ENCODE measurements at places on chromosomes 7 and 10.

DNA sequence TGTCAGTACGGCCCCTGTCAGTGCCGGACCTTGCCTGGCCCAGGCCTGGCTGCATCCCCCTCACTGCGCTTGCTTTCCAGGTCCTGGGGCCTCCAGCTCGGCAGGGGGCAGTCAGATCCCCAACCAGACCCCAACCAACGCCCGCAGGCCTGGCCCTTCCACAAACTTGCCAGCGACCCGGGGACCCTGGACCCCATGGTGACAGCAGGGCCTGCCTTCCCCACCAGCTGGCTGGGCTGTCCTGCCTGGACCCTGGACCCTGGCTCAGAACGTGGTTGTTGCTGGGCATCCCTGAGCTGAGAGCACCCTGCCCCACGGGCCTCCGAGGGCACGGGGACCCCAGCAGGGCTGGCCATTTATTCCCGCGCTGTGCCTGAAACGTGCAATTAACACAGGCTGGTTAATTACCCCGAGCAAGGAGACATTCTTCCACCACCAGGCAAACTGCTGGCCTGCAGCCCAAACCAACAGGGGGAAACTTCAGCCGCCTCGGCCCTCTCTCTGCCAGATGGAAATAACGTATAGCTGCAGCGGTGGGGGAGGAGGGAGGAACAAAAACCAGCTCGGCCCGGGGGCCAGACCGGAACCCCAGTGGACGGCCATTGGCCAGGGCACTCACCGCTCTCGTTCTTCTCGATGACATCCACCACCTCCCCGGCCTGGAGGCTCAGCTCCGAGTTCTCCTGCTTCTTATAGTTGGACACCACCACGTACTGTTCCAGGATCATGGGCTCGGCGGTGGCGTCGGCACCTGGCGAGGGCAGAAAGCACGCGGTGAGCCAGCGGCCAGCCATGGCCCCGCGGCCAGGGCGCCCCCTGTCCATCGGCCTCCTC lies 167.1 kb downstream of the NEURL1 start:
- DNase-seq: peak; percentile 77

GRCh38 chr7:27842094-27842692 lies 102.2 kb downstream of the TAX1BP1 start:
- DNase-seq: no peak

GRCh38 chr7:77528368-77528767 lies 8.7 kb upstream of the PTPN12 start:
- DNase-seq: no peak

GRCh38 chr10:122911889-122912484 lies 1.6 kb downstream of the FAM24A start:
- DNase-seq: peak; percentile 57

GRCh38 chr7:761631-762030 lies 34.5 kb upstream of the PRKAR1B start:
- DNase-seq: no peak

GRCh38 chr7:82789883-82790609 lies 346.5 kb upstream of the CACNA2D1 start:
- DNase-seq: no peak

DNA sequence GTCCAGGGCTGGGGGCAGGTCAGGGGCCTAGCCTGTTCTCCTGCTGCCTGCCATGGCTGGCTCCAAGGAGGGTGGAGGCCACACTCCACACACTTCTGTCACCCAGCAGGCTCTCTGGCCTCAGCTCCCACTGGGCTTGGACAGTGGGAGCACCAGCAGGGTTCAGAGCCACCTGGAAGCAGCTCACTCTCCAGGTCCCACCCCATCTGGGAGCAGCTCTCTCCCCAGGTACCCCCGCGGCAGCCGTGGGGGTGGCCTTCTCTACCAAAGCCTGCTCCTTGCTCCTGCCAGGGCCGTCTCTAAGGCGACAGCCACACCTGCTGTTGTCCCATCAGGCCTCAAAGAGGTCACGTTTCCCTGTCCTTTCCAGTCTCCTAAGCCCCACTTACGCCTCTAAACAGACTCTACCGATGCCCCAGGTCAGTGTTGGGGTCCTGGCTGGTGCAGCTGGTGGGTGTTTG lies 142.5 kb upstream of the RET start:
- no peak for DNase-seq

GRCh38 chr7:129824291-129825208 lies 128.2 kb downstream of the UBE2H start:
- no peak for DNase-seq

- no peak for DNase-seq
Measured at GRCh38 chr7:129664029-129665012, 52.8 kb downstream of the NRF1 start.

- no peak for DNase-seq
Measured at GRCh38 chr7:91043186-91043585, 221.0 kb upstream of the FZD1 start.

DNA sequence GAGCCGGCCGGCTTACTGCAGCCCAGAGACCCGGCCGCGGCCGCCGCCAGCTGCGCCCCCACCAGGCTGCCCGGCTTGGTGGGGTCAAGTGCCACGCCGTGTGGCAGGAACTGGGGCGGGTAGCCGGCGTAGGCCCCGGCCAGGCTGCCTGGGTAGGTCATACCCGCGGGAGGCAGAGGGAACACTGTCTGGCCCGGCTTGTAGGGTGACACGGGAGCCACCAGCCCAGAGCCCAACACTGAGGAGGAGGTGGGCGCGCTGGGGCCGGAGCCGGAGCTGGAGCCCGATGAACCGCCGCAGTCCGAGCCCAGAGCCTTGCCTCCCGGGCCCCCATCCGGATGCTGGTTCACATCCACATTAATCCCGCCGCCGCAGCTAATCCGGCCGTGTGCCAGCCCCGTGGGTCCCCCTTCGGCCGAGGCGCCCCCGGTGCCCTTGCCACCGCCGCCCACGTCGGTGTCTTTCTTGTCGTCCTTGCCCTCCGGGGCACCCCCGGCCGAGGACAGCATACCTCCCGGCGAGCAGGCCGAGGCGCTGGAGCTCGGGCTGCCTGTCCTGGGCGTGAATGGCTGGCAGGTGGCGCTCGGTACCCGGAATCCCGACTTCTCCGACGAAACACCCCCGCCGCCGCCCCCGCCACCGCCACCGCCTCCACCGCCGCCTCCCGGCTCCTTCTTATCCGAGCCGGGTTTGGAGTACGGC lies 2.0 kb downstream of the ZNF503 start:
- peak; percentile 91 for DNase-seq

- DNase-seq: peak; percentile 86
Measured at GRCh38 chr7:32942415-32943251, 14.6 kb upstream of the FKBP9 start.

GRCh38 chr7:143882604-143883078 lies 19.3 kb downstream of the TCAF1 start:
- DNase-seq: peak; percentile 90

DNA sequence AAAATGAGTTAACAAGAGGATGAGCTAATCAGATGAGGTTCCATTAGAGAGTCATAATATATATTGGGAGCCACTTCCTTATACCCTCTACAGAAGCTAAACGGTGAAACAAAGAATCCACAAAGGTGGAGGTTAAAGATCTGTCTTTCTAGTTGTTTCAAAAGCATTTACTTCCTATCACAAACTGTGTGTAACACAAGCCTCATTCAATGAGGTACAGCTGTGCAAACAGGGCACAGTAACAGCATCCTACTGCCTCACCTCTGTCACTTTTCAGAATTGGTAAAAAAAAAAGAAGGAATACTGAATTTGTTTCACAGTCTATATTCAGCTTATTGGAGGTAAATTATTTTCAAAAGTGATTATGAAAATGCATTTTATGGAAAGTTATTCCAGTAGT lies 128.7 kb downstream of the AGMO start:
- no peak for DNase-seq

- no peak for DNase-seq
Measured at GRCh38 chr7:150927956-150928344, 50.2 kb downstream of the KCNH2 start.

DNA sequence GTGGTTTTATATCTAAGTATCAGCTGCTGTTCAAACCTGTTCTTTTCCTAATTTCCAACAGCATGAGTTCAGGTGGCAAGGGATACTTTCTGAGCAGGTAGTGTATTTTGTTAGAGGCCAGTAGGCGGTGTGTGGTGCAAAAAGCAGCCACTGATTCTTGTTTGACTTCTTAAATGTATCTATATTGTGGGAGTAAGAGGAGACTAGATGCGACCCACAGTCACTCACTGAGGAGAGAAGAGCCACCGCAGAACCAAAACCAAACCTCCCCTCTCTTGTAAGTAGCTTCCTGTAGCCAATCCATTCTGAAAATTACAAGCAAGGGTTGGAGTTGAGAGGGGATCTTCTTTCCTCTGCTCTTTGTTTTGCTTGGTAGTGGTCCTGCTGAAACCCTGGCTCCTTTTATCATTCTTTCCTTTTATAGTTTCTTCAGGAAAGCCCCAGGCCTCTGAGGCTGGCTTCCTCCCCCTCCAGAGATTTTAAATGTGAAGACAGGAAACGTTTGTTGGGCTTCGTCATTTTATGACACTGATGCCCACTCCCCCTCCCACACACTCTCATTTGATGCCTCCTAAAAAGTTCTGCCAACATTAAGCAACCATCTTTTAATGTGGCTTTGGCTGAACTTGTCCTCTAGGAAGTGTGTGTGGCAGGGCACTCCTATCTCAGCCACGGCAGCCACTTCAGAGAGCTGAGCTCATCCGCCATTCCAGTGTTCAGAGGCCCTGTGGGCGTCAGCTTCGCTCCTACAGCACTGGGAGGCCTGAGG lies 566.0 kb downstream of the SUGCT start:
- DNase-seq: no peak

- DNase-seq: peak; percentile 49
Measured at GRCh38 chr7:87475359-87476178, at the start of gene ABCB4. TSS of gene ABCB4 (minus strand) at chr7:87475680. CDS start at chr7:87475465, 215 bp downstream.

- no peak for DNase-seq
Measured at GRCh38 chr7:140586516-140586915, 54.1 kb downstream of the DENND2A start.

- DNase-seq: no peak
Measured at GRCh38 chr7:121604627-121605316, 208.7 kb upstream of the FAM3C start.

DNA sequence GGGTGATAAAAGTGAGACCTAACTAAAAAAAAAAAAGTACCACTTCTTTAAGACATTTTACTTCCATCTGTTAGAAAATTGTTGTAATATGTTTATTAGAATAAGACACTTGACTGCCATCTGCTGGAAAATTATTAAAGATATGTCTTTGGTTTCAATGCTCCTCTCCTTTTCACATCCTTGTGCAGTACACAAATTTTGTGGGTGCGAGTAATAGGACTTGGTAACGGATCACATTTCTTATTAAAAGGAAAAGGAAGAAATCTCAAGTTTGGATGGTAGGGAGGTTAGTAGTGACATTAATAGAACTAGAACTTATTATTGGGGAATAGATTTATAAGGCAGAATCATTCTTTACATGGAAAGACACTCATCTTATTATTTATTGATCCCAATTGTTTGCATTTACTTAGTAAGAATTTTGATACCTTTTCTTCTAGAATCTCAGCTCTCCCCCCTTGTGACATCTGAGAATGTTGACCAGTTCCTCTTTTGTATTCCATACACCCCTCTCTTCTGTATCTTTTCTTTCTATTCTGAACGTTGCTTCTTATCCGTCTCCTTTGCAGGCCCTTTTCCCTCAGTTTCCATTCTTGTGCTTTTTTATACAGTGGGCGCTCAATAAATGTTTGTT lies 43.0 kb upstream of the RPA3 start:
- no peak for DNase-seq

DNA sequence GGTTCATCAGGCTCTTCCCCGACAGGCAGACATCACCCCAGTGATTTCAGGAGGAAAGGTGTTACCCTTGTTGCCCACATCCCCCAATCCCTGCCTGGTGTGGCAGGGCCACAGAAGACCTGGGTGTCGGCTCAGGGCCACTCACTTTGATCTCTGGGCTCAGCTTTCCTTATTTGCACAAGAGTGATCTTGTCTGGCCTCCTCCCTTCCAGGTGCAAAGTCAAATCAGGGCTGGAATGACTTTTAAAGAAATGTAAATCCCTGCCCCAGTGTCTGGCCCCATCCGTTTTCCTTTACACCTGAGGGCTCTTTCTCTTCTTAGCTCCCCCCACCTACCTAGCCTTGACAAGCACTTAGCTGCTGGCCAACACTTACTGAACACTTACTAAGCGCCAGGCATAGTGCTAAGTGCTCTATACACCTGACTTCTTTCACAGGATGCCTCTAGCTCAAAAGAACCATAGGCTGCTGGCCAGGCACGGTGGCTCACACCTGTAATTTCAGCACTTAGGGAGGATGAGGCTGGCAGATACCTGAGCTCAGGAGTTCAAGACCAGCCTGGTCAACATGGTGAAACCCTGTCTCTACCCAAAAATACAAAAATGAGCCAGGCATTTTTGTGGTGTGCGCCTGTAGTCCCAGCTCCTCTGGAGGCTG lies 979 bp upstream of the NODAL start:
- no peak for DNase-seq

- DNase-seq: no peak
Measured at GRCh38 chr7:79529881-79530235, 76.4 kb upstream of the MAGI2 start.

- no peak for DNase-seq
Measured at GRCh38 chr7:112459645-112460044, 9.4 kb downstream of the IFRD1 start.

GRCh38 chr10:31803606-31804351 lies 124.9 kb downstream of the ARHGAP12 start:
- DNase-seq: no peak

DNA sequence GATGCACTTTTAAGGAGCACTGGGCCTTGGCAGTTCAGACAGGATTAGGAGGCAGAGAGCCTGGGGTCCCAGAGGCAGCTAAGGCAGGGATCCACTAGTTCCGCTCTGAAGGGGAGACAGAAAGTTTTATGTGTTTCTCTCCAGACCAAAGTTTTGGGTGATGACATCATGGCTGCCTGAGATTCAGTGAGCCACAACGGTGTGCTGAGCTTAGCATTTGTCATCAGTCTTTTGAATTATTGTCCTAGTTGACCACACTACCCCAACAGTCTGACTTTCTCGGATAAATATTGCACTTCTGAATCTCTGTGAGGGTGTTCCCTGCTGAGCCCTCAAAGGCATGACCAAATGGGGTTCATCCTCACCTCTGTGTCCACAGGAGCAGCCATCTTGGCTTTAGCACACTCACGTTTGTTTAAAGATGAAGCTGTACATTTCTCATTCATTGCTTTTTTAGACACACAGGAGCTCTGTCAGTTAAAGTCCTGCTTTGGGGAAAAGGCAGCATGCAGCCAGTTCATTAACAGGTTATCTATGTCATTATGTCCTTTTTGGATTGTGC lies 297.7 kb upstream of the LRGUK start:
- no peak for DNase-seq
